ENCODE measurements at places on chromosomes 5 and 9.

DNA sequence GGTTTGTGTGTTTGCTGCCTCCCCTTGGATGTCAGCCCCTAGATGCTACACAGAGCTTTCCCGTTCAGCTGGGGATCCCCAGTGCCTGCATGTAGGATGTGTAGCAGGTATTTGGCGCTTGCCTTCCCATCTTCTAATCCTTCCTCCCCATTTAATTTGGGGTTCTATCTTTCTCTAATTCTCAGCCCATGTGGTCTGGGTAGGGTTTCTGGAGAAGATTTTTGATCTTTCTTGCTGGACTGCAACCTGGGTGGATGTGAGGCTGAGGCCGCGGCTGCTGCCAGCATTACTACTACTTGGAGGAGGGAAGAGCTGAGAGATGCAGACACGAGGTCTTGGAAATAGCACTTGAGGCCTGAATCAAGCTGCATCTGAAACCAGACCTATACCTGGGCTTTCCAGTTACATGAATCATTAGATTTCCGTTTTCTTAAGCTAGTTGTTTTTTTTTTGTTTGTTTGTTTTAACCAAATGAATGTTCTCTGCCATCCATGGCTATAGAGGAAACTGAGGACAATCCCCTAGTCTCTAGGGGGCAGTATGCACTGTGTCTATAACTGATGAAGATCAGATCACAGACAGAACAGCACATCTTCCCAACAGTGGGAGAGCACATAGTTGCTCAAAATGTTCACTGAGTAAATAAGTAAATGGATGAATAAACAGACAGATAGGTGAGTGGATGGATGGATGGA lies 178.6 kb downstream of the FGF18 start:
- no peak for DNase-seq

DNA sequence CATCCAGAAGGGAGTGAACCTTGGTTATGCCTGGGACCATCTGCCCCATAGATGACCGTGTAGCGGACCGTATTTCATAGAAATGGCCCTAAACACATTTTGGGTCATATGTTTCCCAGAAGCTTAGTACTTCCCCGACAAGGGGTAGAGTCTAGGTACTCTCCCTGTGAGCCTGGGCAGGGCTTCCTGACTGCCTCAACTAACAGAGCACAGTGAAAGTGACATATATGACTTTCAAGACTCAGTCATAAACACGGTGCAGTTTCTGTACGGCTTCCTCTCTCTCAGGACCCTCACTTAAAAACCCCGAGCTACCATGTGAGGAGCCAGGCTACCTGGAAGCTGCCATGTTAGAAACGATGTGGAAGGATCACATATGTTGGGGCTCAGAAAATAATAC lies 20.9 kb downstream of the C9orf57 start:
- no peak for DNase-seq

DNA sequence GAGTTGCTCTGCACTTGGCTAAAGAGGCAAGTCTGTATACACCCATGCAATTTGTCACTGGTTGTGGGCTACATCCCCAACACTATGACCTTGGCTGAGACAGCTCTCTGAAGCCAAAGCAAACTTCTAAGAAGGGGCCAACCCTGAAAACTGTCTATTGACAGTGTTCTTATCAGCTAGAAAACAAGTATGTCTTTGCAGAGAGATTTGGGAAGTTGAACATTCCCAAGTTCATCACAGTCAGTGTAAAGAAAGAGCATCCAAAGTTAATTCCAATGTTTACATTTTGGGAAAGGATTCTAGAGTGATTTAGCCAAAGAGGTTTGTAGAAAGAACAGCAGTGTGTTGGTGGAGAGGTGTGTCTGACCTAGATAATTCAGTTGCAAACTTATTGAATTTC lies 711.1 kb upstream of the CHD1 start:
- DNase-seq = no peak

GRCh38 chr5:129120158-129120581 lies 25.6 kb downstream of the ISOC1 start:
- no peak for DNase-seq

- DNase-seq = no peak
Observed at GRCh38 chr9:113882181-113882580, 6.1 kb downstream of the ZNF618 start.

GRCh38 chr5:124718380-124718789 lies 28.1 kb downstream of the ZNF608 start:
- DNase-seq = peak; percentile 70

GRCh38 chr5:71483355-71483754 lies 27.9 kb downstream of the BDP1 start:
- DNase-seq = no peak

GRCh38 chr5:6586647-6587042 lies 46.2 kb downstream of the NSUN2 start:
- no peak for DNase-seq

DNA sequence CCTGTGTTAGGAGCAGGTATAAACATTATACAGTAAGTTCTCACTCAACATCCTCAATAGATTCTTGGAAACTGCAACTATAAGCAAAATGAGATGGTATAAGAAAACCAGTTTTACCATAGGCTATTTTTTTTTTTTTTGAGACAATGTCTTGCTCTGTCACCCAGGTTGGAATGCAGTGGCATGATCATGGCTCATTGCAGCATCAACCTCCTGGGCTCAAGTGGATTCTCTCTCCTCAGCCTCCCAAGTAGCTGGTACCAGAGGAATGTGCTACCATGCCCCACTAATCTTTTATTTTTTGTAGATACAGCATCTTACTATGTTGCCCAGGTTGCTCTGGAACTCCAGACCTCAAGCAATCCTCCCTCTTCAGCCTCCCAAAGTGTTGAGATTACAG lies 50.1 kb upstream of the ADRB2 start:
- DNase-seq = no peak

GRCh38 chr9:73441890-73442818 lies 290.5 kb downstream of the ANXA1 start:
- DNase-seq = no peak

DNA sequence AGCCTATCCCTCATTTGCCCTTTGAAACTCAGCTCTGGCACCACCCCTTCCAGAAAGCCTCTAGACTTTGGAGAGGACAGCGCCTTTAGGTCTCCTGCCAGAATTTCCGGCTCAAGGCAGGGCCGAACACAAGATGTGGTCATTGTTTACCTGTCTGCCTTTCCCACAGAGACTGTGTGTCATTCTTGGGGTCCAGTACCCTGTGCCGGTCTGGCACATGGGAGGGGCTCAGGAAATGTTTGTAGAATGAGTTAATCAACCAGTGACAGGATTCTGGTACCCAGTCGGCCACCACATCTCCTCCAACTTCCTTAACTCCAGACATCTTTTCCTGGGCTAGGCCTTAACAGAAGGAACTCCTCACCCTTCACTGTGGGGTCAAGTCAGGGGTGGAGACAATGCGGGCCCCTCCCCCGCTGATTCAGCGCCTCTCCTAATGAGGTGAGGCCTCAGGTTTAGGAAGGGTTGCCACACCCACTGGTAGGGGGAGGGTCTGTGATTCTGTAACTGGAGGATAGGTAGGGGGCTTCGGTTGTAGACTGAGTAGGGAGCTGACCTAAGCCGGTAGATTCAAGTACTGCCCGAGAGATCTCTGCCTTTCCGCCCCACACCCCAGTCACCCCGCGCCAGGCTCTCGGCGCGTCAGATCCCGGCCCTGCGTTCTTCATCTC lies 29.3 kb downstream of the PCDH1 start:
- peak; percentile 60 for DNase-seq

- DNase-seq = no peak
Observed at GRCh38 chr5:115472271-115473025, 72.1 kb downstream of the FEM1C start.

DNA sequence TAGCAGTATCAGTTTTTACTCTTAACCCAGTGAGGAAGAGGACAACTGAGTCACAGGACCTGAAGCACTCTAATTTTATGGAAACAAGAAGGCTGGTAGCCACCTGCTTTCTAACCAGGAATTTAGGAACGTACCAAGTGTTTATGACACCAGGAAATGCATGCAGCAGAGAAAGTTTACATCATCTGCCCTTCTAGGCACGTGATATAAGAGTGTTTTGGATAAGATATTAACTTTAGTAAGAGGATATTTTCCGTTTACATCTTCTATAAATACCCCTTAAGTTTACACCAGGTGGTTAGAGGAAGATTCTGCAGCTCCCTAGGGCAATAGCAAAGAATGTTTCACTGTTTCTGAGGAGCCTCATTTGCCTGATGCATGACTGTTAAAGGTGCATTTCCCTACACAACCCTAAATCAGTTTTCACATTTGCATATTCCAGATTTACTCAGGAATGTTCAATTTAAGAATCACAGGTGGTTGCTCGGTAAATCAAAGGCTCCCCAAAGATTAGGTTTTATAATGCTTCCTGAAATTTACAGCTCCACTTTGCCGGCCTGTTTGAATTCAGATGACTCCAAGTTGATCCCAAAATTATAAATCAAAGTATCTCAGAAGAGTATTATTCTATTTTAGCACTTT lies 1.8 kb downstream of the TSC1 start:
- DNase-seq = peak; percentile 56

DNA sequence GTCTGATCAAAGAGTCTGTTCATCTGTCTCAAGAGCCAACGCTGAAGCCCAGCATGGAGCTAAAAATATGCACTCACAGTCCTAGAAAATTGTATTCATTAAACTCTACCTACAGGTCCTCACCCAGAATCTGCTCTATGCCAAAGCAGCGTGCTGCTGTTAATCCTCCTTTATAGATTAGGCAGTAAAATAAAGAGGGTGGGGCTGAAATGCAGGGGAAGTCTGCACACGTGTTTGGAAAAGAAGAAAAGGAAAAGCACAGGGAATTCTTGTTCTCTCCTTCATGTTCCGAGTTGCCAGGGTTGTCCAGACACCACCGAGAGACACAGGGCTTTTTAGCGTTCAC lies 121.4 kb upstream of the TMEM161B start:
- DNase-seq = no peak

DNA sequence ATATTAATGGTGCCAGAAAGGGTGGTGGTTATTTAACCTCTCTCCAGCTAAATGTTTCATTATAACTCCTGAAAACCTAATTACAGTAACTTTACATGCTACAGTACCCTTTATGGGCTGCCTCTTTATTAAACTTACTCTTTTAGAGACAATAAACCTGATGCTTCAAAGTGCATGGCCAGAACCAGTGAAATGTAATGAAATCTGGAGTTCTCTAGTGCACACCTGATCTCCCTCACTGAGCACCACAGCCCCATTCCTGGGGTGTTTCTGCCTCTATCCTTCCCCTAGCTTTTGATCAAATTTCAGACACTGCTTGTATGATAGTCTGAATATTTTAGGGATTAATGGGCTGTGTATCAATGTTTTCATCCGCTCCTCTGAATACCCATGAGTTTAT lies 306.5 kb upstream of the WWC1 start:
- DNase-seq = no peak

- DNase-seq = no peak
Observed at GRCh38 chr5:36982146-36982545, 105.6 kb downstream of the NIPBL start.

GRCh38 chr9:109048822-109049221 lies 35.5 kb upstream of the CTNNAL1 start:
- no peak for DNase-seq

DNA sequence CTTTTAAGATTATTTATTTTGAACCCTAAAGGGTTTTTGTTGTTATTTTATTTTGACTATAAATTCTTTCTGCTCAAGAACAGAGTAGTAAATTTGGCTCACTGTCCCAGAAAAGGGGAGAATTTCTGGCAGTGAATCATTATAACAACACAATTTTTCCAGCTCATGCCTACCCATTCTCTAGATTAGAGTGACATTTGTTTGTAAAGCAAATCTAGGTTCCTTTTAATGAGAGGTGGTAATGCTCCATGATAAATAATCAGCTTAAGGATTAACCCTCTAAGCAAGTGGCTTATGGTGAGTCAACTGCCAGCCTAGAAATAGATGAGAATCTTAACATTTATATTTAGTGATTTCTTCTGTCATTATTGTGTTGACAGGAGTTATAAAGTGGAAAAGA lies 409.2 kb downstream of the NFIB start:
- DNase-seq = no peak

DNA sequence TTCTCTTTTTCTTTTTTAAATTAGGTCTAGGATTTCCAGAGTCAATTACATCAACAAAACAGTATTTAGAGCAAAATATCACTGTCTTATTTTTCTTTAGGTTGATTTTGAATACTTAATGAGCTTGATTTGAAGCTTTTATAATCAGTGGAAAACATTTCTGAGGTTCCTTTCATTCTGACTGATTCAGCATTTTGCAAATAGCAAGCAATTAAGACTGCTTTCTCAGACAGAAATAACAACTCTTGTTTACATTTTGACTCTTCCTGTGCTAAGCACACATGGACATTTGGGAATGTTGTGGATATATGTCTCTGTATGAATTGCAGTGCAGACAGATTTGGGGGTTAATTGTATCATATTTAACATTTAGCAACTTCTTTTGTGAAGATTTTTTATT lies 22.2 kb upstream of the MCCC2 start:
- no peak for DNase-seq

- DNase-seq = peak; percentile 78
Observed at GRCh38 chr5:55418994-55419968, 111.5 kb downstream of the MTREX start.

DNA sequence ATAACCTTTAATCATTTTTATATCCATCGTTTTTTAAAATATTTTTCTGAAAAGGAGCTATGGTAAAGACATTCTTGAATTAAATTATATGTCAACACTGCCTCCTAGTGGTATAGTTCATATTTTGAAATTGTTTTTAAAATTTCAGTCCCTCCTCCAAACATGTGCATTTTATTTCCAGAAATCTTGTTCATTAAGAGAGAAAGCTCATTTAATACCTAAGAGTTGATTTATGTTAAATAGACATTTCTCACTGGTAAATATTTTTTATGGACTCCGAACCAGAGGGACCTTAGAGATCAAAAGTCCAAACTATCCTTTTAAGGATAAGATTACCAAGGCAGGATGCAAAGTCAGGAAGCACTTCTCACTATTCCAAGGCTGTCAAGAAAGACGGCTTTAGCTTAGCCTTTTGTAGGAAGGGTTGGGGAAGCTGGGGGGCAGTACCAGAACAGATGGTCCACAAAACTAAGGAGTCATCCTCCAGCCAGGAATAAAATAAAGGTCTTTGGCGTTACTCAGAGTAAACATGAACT lies 21.6 kb downstream of the BHMT start:
- peak; percentile 35 for DNase-seq

DNA sequence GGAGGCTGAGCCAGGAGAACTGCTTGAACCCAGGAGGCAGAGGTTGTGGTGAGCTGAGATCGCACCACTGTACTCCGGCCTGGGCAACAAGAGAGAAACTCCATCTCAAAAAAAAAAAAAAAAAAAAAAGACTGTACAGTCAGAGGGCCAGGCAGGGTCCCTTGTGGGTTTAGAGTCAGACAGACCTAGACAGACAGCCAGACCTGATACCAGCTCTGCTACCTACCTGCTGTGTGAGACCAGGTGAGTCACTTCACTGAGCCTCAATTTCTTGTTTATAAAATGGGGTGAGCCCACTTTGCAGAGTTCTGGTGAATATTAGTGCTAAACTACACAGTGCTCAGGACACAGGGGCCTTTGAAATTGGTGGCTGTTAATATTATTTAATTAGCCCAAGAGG lies 19.7 kb downstream of the TRIM14 start:
- no peak for DNase-seq

DNA sequence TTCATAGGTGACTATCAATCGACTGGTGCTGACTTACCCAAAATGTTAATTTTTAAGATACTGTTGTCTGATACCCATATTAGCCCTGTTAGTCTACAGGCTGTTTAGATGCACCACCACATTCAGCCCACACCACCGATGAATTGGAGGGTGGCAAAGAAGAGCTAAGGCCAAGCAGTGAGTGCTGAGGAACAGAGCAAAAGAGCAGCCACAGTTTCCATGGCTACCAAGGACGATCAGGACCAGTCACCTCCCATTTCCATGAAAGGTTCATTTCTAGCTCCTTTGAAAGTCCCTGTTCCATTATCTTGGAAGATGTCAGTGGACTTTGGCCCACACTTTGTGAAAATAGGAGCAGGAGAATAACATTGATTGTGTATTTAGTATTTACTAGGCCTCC lies 362.9 kb downstream of the TRIM32 start:
- no peak for DNase-seq

All from NCI-H2171 treated with DMSO at 0.1 percent for 48 hours (cell line).